ENCODE measurements at places on chromosomes 7 and 10.

DNA sequence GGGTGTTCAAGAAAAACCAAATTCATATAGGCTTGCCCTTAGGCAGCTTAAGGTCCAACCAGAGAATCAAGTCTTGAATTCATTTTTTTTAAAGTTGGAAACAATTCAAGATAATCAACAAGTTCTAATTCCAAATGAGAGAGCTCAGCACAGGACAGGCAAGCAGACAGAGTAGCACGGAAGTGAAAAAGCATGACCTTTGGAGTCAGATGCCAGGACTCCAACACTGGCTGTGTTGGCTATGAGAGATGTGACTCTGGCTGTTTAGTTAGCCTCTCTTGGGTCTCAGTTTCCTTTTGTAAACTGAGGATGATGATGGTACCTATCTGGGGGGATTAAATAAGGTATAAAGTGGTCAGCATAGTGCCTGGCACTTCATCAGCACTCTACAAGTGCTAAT lies 49.3 kb downstream of the FBXW4 start:
- DNase-seq, result no peak

DNA sequence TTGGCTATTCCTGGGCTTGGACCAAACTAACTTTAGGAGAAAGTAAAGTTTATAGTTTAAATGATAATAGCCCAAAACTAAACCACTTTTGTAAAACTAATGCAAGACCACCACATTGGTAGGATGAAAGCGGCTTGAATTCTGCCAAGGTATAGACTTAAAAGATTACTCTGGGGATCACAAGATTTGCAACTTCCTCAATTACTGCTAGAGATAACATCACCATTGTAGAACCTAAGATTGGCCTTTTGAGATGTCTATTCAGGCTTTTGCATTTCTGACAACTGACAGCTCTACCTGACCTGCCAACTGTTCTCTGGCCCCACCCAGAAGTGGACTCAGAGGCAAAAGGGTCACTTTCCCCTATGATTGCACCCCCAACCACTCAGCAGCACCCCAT lies 162.4 kb downstream of the TNS3 start:
- DNase-seq, result no peak

DNA sequence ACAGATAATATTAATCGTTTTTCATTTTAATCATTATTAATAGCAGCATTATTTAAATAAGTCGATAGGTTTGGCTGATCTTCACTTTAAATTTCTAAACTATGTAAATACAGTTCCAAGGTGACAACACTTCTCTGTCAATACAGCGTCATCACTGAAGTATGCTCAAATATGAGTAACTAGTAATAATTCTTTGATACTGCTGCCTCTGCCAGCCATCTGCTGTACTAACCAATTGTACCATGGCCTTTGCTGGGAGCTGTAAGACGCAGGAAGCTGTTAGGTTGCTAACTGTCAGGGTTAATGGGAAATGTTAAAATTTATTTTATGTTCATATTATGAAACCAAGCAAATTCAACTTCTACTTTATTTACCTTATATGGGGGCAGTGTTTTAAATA lies 1650.5 kb upstream of the LRRTM3 start:
- no peak for DNase-seq

- peak; percentile 54 for DNase-seq
These were observed 157.5 kb downstream of the SLIT1 start for GRCh38 chr10:97028126-97028831.

- DNase-seq, result peak; percentile 27
These were observed 29.0 kb downstream of the AGAP3 start for GRCh38 chr7:151115121-151115835.

DNA sequence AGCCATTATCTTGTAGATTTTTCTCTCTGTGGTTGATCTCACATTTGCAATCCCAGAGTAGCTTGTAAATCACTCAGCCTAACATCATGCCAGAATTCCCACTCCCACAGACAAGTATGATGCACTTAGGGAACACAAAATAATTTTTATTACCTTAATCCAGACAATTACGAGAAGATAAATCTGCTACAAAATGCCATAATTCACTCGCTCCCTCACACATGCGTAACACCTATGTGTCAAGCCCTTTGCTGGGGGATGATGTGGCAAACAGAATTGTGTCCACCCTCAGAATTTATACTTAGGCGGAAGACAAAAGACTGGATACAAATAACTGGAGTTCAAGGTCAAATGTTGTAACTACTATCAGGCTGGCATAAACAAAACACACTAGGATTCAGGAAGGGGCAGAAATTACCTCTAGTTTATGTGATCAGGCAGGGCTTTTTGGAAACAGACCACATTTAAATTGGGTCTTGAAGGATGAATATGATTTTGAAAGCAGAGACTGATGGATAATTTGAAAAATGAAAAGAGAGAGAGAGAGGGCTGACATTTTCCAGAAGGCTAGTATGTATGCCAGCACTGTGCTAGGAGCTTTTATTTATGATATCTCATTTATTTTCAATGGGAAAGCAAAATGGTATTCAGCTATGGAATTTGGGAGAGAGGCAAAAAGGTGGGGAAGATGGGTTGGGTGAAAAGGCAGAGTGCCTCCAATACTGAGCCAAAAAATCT lies 69.8 kb downstream of the DOCK4 start:
- DNase-seq, result peak; percentile 9

DNA sequence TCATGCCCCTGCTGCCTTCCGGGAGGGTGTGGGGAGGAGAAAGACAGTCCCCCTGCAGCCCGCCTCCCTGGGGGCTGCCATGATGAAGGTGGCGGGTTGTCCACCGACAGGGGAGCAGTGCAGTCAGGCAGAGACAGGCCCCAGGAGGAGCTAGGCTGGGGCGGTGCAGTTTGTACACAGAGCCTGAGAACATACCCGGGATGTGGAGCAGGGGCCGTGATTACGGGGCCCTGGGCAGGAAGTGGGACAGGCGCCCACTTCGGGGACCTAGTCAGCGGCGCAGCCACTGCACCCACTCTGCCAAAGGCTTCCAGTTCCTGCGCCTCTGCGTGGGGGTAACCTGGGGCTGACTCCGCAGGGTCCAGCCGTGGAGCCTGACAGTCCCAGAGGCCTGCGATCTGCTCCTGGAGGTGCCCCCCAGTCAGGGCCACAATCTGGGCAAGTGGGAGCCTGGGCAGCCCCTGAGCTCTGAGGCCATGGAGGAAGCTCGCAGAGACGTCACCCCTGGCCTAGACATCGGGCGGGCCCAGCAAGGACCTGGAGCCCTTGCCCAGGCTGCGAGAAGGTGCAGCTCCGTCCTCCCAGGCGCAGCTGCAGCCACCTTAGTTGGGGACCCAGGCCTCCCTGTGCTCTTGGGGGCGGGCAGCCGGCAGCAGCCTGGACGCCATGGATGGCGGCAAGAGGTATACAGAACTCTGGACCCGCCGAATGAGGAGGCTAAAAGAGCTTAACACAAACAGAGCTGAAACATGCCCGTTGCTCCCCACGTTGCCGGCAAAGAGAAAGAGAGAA lies 1356.8 kb downstream of the XPNPEP1 start:
- DNase-seq, result no peak

DNA sequence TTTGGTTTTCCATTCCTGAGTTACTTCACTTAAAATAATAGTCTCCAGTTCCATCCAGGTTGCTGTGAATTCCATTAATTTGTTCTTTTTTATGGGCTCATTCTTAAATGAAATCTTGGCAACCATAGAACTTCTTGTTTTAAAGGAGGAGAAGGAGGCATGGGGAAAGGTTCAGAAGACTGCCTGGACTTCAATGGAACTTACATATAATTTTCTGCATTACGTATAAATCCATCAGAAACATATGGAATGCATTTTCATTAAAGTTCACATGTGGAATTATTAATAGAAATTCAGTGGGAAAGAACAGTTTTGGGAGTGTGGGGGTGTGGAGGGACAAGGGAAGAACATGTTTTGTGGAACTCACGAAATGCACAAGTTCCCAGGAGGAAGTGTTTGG lies 176.6 kb upstream of the PRKCQ start:
- DNase-seq, result no peak

- no peak for DNase-seq
These were observed 1.5 kb upstream of the JAZF1 start for GRCh38 chr7:28182071-28182471.

- DNase-seq, result no peak
These were observed 8.9 kb upstream of the GRK5 start for GRCh38 chr10:119198438-119198837.

- DNase-seq, result no peak
These were observed 133.8 kb downstream of the TCERG1L start for GRCh38 chr10:131177431-131178327.

DNA sequence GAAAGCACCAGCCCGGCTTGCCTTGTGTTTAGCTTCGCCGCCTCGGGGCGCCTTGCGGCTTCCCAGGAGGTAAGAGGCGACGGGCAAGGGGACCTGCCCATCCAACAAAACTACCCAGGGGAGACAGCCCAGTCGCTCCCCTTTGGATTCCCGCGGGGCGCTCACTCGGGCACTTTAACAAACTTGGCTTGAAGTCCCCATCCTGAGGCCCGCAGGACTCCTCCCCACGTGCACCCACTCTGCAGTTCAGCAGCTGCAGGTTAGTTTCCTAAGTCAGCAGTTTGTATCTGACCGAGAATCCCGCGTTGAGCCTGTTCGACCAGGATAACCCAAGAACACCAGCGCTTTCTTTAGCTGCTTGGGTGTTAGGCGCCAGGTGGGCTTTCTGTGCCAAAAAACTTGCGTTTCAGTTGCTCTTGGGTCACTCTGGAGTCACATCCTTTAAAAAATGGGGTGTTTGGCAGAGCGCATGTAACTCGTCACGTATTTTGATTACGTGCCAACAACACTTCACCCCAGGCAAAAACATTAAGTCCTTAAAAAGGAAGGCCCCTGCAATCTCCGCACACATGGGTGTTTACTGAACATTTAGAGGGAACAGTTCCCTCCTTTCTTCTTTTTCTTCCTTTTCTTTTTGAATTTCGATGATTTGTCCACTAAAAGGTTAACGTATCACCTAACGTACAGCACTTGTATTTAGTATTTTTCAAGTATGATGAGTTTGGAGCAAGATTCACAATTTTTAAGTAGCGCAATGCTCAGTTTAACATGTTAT lies 876 bp downstream of the DNAH11 start:
- DNase-seq, result no peak

DNA sequence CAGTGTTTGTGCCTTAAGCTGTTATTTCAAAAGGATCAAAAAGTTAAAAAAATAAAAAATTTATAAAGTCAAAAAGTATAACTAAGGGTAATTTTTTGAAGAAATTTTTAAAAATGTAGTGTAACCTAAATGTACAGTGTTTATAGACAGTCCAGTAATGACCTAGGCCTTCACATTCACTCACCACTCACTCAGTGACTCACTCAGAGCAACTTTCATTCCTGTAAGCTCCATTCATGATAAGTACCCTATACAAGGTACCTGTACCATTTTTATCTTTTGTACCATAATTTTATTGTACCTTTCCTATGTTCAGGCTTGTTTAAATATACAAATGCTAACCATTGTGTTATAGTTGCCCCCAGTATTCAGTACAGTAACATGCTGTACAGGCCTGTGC lies 21.5 kb downstream of the DNAJC9 start:
- DNase-seq, result no peak

DNA sequence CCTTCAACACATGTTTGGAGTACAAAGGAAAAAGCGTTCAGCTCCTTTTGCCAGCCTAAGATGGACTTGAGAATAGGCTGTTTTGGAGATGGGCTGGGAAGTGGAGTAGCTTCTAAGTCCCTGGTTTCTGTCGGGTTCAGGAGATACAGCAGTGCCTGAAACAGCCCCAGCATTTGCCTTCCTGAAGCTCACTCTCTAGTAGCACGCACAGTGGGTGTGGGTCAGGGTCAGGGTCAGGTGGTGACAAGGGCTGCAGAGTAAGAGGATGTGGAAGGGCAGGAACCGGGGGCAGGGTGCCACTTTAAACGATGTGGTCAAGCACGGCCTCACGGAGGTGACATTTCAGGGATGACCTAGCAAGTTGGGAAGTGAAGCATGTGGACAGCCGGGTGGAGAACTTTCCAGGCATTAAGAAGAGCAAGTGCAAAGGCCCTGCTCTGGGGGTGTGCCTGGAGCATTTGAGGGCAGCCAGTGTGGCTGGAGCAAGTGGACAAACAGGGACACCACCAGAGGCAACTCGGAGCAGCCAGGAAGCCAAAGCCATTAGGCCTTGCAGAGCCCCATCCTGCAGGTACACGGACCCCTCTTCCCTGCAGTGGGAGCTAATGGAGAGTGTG lies 382.2 kb upstream of the ZMIZ1 start:
- no peak for DNase-seq

DNA sequence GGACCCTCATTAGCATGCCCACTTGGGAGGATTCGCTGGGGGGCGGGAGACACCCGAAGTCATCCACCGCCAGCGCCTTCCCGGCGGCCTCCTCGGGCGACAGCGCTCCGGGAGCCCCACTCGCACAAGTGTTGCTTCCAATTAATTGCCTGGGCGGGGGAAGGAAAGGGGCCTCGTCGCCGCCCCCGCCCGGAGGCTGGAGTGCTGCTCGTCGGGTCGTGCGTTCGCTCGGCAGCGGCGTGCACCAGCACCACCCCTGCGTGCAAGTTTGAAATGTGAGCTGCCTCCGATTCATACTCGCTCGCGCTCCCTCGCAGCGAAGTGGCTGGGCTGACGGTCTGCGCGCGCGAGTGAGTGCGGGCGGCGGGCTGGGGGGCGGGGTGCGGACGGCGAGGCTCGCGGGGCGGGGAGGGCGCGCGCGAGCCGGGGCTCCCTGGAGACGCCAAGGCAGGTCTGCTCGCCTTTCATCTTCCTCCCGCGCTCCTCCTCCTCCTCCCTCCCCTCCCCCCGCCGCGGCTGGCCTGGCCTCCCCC lies 104.6 kb upstream of the PPIF start:
- peak; percentile 88 for DNase-seq

DNA sequence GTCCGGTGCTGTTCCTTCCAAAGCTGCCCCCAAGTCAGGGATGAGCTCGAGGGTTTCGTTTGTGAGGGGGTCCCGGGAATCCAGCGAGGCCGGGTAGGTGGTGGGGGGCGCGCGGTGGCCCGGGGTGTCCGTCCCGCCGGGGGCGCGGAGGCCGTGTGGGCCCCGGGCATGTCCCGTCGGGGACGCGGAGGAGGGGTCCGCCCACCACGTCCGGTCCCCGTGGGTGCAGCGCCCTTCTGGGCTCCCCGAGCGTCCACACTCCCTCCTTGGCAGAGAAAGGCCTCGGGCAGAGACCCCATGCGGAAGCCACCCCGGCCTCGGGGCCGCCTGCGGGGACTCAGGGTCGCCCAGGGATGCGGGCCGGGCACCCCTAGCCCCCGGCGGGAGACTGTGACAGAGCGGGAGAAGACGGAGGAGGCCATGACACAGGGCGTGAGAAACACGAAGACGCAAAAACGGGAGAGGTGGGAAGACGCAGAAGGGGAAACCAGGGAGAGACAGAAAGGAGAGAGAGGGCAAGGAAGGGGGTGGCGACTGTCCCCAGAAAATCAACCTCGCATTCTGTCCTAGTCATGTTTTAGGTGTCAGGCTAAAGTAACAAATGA lies 640 bp upstream of the ZNF425 start:
- no peak for DNase-seq
